Fibroblast of villous mesenchyme (primary cell): ENCODE measurements at places on chromosomes 3 and 15. TPM values are rescaled to one million over a fixed set of nuclear protein-coding genes. Genes with fewer than 3 reads are reported as not detected.

FBXW12 gene
- total RNA-seq = not detected in 2 replicates

LMAN1L gene
- total RNA-seq = not detected in 2 replicates

MAGI1 gene
- 20.7 and 29.0 TPM in 2 replicates for total RNA-seq

STAB1 gene
- total RNA-seq = under 0.01 and 0.43 TPM in 2 replicates
